Thoracic aorta (tissue), 2 donors: ENCODE measurements at places on chromosomes 2 and 18. TPM values are rescaled to one million over a fixed set of nuclear protein-coding genes. Genes with fewer than 3 reads are reported as not detected.

DNA sequence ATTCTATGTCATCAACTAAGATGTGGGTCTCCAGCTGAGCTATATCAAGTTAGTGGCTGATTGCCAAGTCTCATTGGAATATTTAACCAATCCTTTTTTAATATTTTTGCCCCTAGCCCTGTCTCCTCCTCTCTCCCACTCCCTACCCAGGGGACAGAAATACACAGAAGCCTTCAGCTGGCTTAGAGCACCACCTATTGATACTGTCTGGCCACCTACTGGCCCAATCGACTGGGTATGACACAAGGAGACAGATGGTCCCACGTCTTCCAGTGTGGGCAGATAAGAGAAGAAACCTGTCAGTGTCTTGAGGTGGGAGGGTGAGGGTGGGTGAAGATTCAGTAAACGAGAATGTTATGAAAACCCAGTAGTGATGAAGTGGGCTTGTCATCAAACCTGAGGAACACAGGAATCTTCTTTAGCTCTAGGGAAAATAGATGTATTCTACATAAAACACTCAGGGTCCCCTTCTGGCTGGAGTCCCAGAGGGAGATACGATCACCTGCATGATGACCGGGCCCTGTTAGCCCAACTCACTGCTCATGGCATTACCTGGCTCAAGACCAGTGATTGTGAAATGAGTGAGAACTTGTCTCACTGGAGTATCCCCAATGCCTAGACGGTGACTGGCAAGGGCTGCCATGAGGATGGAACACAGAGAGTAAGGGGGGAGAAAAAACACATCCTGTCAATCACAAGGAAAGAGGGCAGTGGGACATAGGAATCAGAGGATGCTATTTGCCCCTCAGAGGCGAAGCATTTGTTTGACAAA is 26.7 kb downstream of the POLR1A start:
- no peak for DNase-seq

DNA sequence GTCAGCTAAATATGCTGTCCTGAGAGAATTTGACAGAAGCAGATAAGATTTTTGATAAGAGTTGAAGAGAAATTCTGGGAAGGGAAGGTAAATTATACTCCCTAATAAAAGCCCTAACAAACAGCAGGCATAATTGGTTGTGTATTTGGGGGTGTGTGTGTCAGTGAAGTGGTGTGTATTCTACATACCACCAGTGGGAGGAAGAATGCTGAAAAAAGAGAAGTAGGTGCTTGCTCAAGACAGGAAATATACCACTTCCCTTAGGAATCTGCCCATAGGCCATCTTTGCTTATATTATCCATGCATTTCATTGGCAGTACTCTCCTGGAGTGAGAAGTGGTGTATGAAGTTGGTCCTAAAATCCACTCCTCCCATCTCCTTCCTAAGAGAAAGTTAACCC is 76.2 kb downstream of the FMNL2 start:
- DNase-seq = no peak

DNA sequence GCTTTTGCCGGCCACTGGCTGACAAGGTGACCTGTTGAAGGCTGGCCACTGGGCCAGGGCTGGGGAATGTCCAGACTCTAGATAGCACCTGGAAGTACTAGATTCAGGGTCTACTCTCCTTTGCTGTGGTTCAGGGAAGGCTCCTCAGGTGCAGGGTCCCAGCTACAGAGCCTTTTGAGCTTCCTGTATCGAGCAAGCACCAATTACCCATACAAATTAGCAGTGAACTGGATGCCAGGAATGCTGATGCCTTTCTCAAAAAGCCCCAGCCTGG is 213.4 kb downstream of the CYP26B1 start:
- no peak for DNase-seq

GRCh38 chr18:12476955-12477354 is 69.2 kb downstream of the PRELID3A start:
- DNase-seq = no peak

- no peak for DNase-seq
Measured at GRCh38 chr18:60018618-60019462, 119.0 kb downstream of the PMAIP1 start.

- no peak for DNase-seq
Measured at GRCh38 chr2:8538931-8539621, 142.8 kb upstream of the ID2 start.

- DNase-seq = no peak
Measured at GRCh38 chr18:7116001-7116730, 1.4 kb downstream of the LAMA1 start.

- DNase-seq = no peak
Measured at GRCh38 chr2:62578803-62579640, 73.0 kb upstream of the TMEM17 start.

DNA sequence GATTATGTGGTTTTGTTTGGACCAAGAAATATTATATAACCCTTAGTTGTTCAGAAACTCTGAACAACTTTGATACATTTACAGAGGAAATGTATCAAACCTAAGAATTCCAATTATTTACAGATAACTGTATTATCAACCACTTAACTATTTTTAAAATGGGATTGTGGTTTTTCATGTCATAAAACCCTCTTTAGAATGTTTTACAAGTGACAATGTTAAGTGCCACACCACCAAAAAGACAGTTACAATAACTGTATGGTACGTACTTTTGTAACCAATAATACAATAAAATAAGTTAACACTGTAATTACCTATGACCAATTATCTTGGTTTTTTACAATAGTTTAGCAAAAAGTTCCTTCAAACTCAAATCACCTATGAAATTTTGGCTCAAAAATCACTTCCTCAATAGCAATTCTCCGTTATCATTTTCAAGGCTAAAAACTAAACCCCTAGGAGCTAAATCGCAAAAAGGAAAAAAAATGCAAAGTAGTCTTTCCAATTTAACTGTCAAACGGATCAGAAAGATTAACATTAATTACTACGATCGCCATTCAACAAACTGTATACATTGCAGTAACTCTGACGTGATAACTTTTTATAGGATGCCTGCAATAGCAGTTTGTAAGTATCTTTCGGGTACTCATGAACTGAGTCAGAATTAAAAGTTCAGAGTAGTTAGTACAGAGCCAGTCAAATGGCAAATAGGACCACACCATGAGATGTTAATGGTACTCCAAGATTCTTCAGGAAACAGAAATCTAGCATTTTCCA is 1.5 kb downstream of the ROCK1 start:
- DNase-seq = no peak

DNA sequence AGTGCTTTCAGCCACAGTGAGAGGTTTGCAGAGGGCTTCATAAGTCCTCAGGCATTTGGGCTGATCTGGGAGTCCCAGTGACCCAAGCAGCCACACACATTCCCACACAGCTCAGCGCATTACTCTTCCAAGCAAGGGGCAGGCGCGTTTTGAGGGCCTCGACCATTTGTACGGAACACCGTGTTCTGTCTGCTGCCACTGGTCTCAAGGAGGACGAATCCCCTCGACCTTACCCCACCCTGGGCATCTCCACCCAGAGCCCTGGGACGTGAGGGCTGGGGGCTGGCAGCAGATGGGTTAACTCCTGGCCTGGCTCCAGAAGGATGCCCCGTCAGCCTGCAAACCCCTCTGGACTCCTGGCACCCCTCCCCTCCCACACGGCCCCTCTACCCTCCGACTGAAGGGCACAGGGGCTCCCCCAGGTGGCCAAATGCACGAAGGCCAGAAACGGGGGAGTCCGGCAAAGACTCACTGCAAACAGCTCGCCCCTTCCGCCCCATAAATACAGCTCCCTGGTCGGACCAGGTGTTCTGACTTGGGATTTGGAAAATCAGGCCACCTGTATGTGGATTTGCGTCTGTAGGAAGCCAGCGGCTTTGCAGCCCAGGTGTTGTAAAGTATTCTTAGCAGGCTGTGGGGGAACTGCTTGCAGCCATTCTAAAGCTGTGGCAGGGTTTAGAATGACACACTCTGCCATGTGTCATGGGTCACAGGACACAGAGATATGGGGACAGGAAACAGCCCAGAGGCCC is 33.6 kb upstream of the PTMA start:
- peak; percentile 33 for DNase-seq

DNA sequence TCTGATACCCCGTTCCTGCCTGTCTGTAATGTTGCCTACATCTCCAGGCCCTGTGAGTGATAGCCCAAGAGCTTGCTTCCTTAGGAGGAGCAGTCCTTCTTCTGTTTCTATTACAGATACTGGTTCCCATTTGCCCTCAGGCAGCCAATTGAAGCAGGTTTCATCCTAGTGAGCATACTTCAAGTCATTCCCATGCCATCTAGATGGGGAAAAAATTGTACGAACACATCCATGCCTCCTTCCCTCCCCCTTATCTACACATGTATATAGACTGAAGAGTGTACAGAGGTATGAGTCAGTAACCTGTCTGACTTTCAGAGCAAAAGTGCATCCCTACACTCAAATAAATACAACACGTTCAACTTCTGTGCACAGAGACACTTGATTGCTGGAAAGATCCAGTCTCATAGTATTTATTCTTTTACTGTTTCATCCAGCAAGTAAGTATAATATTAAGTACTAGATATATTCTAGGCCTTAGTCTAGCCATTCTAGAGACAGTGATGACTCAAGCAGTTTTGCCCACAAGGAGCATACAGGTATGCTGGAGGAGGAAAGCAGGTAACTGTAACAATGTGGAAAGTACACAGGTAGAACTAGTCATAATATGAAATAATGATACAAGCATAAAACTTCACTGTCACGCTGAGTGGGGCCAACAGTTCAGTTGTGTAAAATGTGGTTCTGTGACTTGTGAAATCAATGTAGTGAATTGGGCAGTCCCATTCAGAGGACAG is 153.4 kb downstream of the MGAT5 start:
- no peak for DNase-seq

DNA sequence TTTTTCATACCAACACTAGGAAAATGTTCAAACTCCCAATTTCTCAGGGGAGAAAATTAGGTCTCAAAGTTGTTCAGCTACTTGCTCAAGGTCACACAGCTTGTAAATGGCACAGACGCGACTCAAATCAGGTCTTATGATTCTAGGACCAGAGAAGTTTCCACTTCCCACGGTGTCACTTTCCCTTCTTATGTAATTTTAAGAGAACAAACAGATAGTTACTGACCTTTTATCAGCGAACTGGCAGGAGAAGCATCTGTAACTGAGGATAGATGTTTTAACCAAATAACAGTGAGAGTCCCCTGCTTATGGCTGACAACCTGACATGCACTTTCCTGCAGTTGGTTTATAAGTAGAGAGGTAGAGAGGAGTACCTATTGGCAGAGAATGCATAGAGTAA is 2.1 kb upstream of the KCNJ3 start:
- DNase-seq = no peak

GRCh38 chr18:12317664-12318333 is 9.8 kb downstream of the TUBB6 start:
- no peak for DNase-seq

DNA sequence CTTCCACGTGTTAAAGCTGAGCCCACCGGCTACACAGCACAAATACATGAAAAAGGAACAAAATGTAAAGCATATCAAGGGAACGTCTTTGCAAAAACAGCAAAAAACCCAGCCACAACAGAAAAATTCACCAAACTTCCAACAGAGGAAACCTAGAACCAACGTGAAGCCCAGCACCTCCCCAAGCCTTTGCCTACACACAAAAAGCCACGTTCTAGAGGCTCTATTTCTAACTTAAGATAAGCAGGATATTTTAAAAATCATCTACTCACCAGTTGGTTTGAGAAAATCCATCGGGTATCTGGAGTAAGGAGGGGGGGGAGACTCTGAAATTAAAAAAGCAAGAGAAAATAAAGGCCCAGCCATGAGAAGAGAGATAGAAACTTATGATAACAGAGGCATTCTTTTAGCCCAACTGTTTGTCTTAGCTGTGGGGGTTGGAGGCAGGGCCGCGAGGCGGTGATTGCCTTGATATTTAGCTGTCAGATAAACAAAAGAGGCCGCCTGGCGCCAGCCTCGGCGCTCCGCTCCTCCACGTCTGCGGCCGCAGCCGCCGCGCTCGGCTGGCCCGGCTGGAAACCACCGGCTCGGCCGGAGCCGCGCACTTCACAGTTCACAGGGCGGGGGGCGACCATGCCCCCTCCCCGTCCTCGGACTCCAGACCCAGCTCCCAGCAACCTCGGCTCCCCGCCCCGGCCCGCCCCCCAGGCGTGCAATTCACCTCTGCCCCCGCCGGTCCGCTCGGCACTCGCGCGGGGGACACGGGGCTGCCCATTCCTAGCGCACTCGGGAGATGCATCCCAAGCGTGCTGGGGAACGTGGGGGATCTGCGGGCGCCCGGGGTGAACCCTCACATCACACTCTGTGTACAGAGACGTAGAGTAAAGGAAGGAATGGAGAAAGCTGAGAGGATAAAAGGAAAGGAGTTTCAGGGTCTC is 2.4 kb downstream of the SMAD7 start:
- DNase-seq = no peak

- no peak for DNase-seq
Measured at GRCh38 chr2:70767699-70768589, at the start of gene ADD2. Gene ADD2, minus strand, starts transcription at chr2:70768200. Its CDS starts 61,792 bp downstream, at chr2:70706408.

GRCh38 chr2:237627441-237628246 is at the start of gene LRRFIP1:
Gene LRRFIP1, plus strand, starts transcription at chr2:237627587. Its CDS starts 58 bp downstream, at chr2:237627645.
- DNase-seq = no peak

GRCh38 chr2:100978582-100979191 is 23.4 kb upstream of the RPL31 start:
- DNase-seq = peak; percentile 64

GRCh38 chr2:175914846-175915245 is 87.2 kb downstream of the LNPK start:
- DNase-seq = no peak

- no peak for DNase-seq
Measured at GRCh38 chr2:217942731-217943335, 60.0 kb downstream of the TNS1 start.

- DNase-seq = no peak
Measured at GRCh38 chr2:164014791-164015190, 279.0 kb upstream of the FIGN start.

- DNase-seq = no peak
Measured at GRCh38 chr2:119490653-119491195, 33.6 kb downstream of the SCTR start.

- DNase-seq = no peak
Measured at GRCh38 chr2:219574484-219575311, 2.6 kb downstream of the INHA start.

- no peak for DNase-seq
Measured at GRCh38 chr2:158658396-158658795, 136.7 kb upstream of the DAPL1 start.

GRCh38 chr2:6111781-6112261 is 419.6 kb downstream of the SOX11 start:
- no peak for DNase-seq

DNA sequence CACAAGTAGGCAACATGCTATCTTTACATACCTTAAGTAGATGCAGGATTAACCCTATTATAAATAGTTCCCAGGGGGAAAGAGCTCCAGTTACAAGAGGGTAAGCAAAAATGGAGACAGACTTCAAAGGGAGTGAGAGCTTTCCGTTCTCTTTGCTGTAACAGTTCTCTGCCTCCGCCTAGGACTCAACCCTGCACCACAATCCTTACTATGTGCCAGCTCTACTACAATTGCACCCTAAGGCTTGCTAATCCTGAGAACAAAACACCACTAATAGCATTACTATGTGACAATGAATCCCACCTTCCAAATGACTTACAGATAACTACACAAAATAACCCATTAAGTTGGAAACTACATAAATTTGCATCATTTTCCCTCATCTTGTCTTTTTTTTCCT is 7.7 kb downstream of the ZBTB14 start:
- DNase-seq = no peak

The EVX2 gene
- total RNA-seq = not detected

The SLC9A2 gene
- not detected for total RNA-seq

The THSD7B gene
- total RNA-seq = 0.95 TPM

The SFTPB gene
- total RNA-seq = not detected

The ZNF532 gene
- total RNA-seq = 211 TPM

The GAREM2 gene
- 2.3 TPM for total RNA-seq

The PSMD14 gene
- 25.2 TPM for total RNA-seq

The CXCR1 gene
- total RNA-seq = 0.41 TPM
